Gastrocnemius medialis (tissue), 4 donors: ENCODE measurements at places on chromosomes 4 and X. TPM values are rescaled to one million over a fixed set of nuclear protein-coding genes. Genes with fewer than 3 reads are reported as not detected.

DNA sequence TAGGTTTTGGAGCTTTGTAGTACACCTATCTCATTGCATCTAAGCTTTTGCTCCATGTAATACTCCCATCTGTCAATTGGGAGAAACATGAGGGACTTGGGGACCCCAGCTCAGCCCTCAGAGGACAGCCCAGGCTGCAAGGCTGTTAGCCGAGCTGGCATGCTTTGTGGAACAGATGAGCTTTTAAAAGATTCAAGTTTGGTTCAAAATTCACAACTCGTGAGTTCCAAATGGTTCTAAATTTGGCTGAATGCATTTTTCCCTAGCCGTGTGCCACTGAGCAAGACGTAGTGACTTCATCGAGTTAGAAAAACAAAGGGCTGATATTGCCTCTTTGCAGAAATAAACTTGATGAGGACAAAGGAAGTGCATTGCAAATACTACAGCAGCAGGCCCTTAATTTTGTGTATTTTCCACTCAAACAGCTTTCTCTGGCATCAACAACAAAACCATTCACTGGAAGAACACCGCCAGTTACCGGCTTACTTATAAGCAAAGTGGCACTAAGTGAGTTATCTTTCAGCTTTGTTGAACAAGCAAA, 165.0 kb upstream of the HS3ST1 start:
- H3K27ac ChIP-seq = no peak overlapping the region
- H3K36me3 ChIP-seq = no peaks in the 10 kb centered on the region
- no peaks in the 10 kb centered on the region for H3K4me1 ChIP-seq
- DNase-seq = no peak

GRCh38 chrX:109920325-109920724, 82.6 kb upstream of the TMEM164 start:
- no peaks in the 10 kb centered on the region for H3K27me3 ChIP-seq
- no peaks in the 10 kb centered on the region for H3K36me3 ChIP-seq
- no peak for DNase-seq
- no peak overlapping the region for H3K27ac ChIP-seq
- no peak overlapping the region for H3K4me3 ChIP-seq
- H3K4me1 ChIP-seq = no peaks in the 10 kb centered on the region

DNA sequence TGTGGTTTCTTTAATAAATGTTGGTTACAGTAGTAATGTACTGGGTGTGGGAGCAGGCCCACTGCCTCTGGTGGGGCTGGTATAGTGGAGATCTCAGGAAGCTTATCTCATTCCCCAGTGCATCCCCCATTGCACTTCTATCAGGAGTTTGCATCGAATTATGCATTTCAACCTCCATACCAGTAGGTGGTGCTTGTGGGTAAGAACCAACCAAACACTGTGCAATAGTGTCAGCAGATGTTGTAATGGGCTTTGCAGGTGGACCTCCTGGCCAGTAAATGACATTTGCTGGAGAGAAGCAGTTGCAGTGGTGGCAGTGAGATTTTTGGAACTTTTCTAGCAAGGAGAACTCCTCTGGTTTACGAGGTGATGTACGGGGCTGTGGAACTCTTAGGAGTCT, 150.6 kb downstream of the POU3F4 start:
- H3K4me3 ChIP-seq = no peak overlapping the region
- DNase-seq = no peak
- no peaks in the 10 kb centered on the region for H3K4me1 ChIP-seq
- H3K27me3 ChIP-seq = no peaks in the 10 kb centered on the region

- no peak overlapping the region for H3K27ac ChIP-seq
- no peak for DNase-seq
- H3K36me3 ChIP-seq = no peaks in the 10 kb centered on the region
- no peaks in the 10 kb centered on the region for H3K4me1 ChIP-seq
- no peaks in the 10 kb centered on the region for H3K27me3 ChIP-seq
Measured at GRCh38 chrX:57587607-57588006, 4.2 kb upstream of the ZXDB start.

DNA sequence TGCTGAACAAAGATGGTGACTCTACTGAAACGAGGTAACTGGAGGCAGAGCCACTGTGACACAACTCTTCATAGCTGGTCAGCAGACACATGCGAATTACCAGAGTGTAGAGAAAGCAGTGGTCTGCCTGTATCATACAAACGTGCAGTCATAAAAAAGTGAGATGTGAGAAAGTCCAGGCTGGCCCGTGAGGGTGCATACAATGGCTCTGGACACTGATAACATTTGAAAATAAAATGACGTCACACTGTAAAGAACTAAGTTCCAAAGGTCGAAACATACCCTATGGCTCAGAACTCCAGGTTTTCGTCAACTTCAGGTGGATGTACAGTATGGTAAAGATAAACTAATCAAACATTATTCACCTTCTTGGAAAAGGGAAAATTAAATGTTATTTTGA, 95.7 kb downstream of the SHISA3 start:
- no peak overlapping the region for H3K4me3 ChIP-seq
- H3K4me1 ChIP-seq = peaks cover 38% of the 10 kb centered on the region
- DNase-seq = no peak
- no peaks in the 10 kb centered on the region for H3K27me3 ChIP-seq
- H3K27ac ChIP-seq = no peak overlapping the region
- no peaks in the 10 kb centered on the region for H3K36me3 ChIP-seq

DNA sequence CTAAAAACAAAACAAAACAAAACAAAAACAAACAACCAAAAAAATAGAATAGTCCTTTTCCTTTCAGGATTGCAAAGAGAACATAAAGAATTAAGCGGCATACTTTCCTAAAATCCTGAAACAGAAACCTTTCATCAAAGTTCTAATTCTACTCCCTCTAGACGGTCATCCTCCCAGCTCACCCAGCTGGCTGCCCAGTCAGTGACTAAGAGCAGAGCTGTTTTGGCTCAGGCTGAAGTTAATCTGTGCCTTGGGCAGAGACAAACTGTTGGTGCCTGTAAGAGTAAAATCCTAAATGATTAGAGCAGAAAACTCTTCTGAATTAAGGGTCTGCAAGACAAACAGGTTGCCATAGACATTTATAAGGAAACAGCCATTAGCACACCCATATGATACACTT, 17.6 kb upstream of the WAS start:
- no peak for DNase-seq
- H3K27ac ChIP-seq = no peak overlapping the region
- no peaks in the 10 kb centered on the region for H3K4me1 ChIP-seq

- DNase-seq = no peak
- no peaks in the 10 kb centered on the region for H3K36me3 ChIP-seq
- H3K4me1 ChIP-seq = no peaks in the 10 kb centered on the region
- no peak overlapping the region for H3K27ac ChIP-seq
- H3K27me3 ChIP-seq = no peaks in the 10 kb centered on the region
Measured at GRCh38 chrX:10906866-10907265, 204.3 kb upstream of the HCCS start.

- H3K4me3 ChIP-seq = no peak overlapping the region
- no peak overlapping the region for H3K27ac ChIP-seq
- H3K36me3 ChIP-seq = no peaks in the 10 kb centered on the region
Measured at GRCh38 chr4:100834616-100835015, 316.8 kb upstream of the EMCN start.

- no peak overlapping the region for H3K27ac ChIP-seq
- no peak for DNase-seq
- no peaks in the 10 kb centered on the region for H3K4me1 ChIP-seq
Measured at GRCh38 chrX:129695937-129696336, 41.2 kb upstream of the APLN start.

DNA sequence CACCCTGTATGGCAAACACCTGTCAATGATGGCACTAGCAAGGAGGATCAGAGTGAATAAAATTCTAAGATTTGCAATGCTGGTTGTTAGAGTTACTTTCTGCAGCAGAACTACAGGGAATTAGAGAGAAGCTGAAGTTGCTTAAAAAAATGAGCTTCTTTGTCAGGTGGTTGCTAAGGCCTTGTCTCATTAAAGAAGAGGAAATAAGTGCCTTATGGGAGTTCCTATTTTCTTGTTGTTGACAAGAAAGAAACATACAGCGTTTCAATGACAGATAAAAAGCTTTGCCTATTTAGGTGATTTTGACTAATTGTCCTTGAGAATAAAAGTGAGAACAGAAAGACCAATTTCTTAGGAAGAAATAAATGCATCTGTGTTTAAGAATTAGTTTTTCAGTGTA, 106.0 kb upstream of the ARHGAP24 start:
- H3K4me1 ChIP-seq = no peaks in the 10 kb centered on the region
- no peaks in the 10 kb centered on the region for H3K36me3 ChIP-seq
- H3K4me3 ChIP-seq = no peak overlapping the region
- H3K27me3 ChIP-seq = no peaks in the 10 kb centered on the region
- H3K27ac ChIP-seq = no peak overlapping the region

- H3K4me3 ChIP-seq = no peak overlapping the region
- H3K27ac ChIP-seq = no peak overlapping the region
- H3K27me3 ChIP-seq = no peaks in the 10 kb centered on the region
- no peaks in the 10 kb centered on the region for H3K4me1 ChIP-seq
- no peaks in the 10 kb centered on the region for H3K36me3 ChIP-seq
Measured at GRCh38 chrX:25002661-25003020, 13.1 kb downstream of the ARX start.

- no peak overlapping the region for H3K27ac ChIP-seq
- no peaks in the 10 kb centered on the region for H3K27me3 ChIP-seq
- no peak overlapping the region for H3K4me3 ChIP-seq
- H3K36me3 ChIP-seq = no peaks in the 10 kb centered on the region
- DNase-seq = no peak
Measured at GRCh38 chrX:119067023-119067739, 5.6 kb upstream of the CT47C1 start.

- H3K4me3 ChIP-seq = no peak overlapping the region
- no peaks in the 10 kb centered on the region for H3K27me3 ChIP-seq
Measured at GRCh38 chr4:177673985-177674489, 231.8 kb upstream of the AGA start.

DNA sequence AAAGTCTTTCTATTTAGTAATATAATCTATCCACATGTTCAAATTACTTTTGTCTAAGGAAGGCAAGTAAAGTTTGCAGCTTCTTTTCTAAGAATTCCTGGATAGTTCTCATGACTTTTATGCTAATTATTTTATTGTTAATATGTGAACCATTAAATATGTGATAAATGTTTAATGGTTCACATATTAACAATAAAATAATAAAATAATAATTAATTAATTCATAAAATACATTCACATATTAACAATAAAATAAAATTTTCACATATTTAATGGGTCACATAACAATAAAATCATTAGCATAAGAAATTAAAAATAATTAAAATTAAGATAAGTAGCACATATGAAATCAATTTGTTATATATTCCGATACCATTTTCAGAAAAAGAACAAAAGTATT, 1352.4 kb downstream of the ARAP2 start:
- H3K27ac ChIP-seq = no peak overlapping the region
- H3K36me3 ChIP-seq = no peaks in the 10 kb centered on the region
- DNase-seq = no peak
- H3K4me1 ChIP-seq = no peaks in the 10 kb centered on the region
- H3K4me3 ChIP-seq = no peak overlapping the region

DNA sequence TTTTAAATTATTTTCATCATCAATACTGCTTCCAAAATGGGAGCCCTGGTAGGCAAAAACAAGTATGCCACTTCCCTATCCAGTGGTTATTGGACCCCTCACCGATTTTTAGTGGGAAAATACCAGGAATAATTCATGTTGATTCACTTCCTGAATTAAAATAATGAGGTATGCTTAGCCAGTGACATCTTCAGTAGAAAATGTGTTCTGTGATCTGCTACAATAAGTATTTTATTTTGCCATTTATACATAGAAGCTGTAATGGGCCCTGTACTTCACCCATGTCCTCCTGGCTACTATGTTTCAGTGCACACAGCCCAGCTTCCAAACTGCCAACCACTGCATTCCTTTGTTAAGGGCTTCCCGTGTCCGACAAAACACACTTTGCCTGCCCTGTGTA, 41.0 kb upstream of the KLHL34 start:
- H3K27me3 ChIP-seq = no peaks in the 10 kb centered on the region
- no peaks in the 10 kb centered on the region for H3K36me3 ChIP-seq
- H3K27ac ChIP-seq = no peak overlapping the region
- H3K4me1 ChIP-seq = peaks cover 15% of the 10 kb centered on the region

FGF5 gene
- not detected for total RNA-seq

PPARGC1A gene
- total RNA-seq = 68.9 TPM

ZFP92 gene
- 0.41 TPM for total RNA-seq

PKD2 gene
- 7.6 TPM for total RNA-seq
